ENCODE measurements at places on chromosomes 1 and 21. TPM values are rescaled to one million over a fixed set of nuclear protein-coding genes. Genes with fewer than 3 reads are reported as not detected.

GRCh38 chr1:160134791-160135572, 16.4 kb upstream of the ATP1A4 start:
- DNase-seq, result no peak

- DNase-seq, result no peak
Measured at GRCh38 chr1:27473755-27474154, 16.2 kb downstream of the WASF2 start.

GRCh38 chr1:244901400-244902015, 37.2 kb upstream of the HNRNPU start:
- no peak for DNase-seq

- DNase-seq, result no peak
Measured at GRCh38 chr1:244513493-244513892, 52.4 kb downstream of the CATSPERE start.

GRCh38 chr1:24588573-24588972, 32.7 kb downstream of the NCMAP start:
- DNase-seq, result no peak

DNA sequence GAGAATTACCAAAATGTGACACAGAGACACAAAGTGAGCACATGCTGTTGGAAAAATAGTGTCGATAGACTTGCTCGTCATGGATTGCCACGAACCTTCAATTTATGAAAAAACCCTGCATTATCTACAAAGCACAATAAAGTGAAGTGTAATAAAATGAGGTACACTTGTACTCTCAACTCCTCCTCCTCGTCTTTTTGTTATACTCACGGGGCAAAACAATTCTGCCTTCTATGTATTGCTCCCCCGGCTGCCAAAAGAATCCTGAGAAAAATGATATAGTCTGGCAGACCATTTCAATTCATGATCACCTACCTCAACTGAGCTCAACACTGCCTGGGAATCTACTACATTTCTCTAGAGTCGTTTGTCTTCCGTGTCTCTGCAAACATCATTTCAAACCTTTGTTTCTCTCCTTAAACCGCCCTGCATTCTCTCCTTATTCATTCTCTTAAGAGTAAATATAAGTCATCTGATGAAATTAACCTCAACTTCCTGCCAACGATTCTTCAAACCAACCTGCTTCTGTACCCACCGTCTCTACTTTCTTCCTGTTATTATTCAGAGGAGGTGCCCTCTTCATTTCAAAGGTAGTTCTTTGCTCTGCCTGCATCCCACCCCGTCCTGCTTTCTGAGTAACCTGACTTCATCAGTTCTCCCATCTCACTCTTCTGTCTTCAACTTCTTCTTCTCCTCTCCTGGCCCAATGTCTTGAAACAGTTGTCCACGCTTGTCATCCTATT, 12.9 kb upstream of the IL19 start:
- no peak for DNase-seq

GRCh38 chr1:39576016-39576657, 453 bp downstream of the PABPC4 start:
- no peak for DNase-seq

- DNase-seq, result no peak
Measured at GRCh38 chr1:198968866-198969265, 330.0 kb downstream of the PTPRC start.

CORT gene
- not detected for total RNA-seq

CFAP141 gene
- total RNA-seq, result not detected

GJC2 gene
- 0.93 TPM for total RNA-seq

CFHR3 gene
- not detected for total RNA-seq

ZNF695 gene
- not detected for total RNA-seq

ACBD3 gene
- total RNA-seq, result 32.9 TPM

IFI44 gene
- 8.1 TPM for total RNA-seq

SIPA1L2 gene
- 57.1 TPM for total RNA-seq

All from right atrium auricular region (tissue), 2 donors.